Naive thymus-derived CD4-positive, alpha-beta T cell (primary cell): ENCODE measurements at places on chromosomes 12 and 14.

GRCh38 chr12:113184098-113184899, 979 bp downstream of the DDX54 start:
- no peak for DNase-seq

DNA sequence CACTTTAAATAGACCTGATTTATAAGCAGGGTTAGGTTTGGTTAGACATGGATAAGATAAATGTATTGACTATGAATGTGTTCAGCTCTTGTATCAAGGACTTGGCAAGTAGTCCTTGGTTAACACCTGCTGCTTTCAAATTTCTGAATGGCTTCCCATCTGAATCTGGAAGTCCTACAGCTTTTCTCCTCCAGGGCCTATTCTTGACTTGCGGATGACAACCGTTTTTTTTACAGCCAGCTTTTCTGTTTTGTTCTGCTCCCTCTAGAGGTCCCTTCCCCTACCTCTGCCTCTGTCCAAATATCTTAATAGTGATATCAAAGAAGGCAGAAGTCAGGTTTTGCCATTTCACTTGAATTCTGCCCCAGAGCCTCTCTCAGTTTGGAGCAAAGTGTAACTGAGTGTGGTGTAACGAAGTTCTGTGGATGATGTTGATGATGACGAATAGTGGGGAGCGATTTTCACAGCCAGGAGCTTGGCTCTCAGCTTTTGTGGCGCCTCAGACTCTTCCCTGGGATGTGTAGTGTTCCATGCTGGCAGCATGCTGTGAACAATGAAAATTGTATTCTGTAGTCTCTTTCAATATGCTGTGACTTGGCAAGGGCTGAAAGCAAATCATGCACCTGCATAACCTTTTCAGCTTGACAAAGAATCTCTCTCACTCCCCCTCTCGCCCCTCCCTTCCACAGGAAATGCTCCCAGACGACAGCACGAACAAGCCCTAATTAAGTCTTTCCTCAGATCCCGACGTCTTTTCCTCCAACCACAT, 5.0 kb upstream of the SLC4A8 start:
- no peak for DNase-seq

GRCh38 chr12:13326076-13326475, 129.6 kb downstream of the EMP1 start:
- no peak for DNase-seq

DNA sequence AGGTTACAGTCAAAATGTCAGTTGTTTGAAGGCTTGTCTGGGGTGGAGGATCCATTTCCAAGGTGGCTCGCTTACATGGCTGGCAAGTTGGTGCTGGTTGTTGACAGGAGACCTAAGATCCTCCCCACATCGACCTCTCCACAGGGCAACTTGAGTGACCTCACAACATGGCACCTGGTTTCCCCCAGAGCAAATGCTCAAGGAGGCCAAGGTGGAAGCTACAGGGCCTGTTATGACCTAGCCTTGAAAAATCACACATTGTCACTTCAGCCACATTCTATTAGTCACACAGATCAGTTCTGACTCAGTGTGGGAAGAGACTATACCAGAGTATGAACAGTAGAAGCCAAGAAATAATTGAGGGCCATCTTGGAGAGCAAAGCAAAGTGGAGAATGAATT, 11.3 kb upstream of the GNG2 start:
- no peak for DNase-seq

DNA sequence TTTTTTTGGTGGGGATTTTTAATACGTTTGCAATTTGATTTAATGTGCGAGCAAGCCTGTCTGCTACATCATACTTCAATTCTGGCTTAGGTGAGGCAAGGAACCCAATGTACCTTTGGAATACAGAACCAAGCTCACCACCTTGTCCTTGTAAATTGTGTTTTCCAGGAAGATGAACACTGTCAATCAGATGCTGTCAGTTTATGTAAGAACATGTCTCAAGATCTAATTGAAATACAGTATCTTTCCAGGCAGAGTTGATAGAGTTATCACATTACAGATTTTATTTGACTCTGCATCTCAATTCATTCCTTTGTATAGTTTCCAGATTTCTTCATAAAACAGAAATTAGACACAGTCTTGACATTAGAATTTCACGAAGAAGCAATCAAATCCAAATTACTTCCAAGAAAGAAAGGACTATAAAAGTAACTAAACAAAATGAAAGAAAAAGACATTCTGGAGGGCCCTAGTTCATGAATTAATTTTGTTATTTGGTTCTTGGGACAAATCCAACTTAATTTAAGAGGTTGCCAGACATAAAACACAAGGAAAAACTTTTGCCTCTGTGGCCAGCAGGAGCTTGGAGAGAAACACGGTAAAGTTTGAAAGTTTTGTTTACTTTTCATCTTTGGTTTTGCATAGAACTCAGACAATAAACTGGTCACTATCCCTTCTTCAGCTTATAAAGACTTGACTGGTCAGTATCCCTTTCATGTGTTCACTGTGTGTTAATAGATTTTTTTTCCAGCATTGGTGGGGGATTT, 16.4 kb upstream of the MED13L start:
- no peak for DNase-seq

DNA sequence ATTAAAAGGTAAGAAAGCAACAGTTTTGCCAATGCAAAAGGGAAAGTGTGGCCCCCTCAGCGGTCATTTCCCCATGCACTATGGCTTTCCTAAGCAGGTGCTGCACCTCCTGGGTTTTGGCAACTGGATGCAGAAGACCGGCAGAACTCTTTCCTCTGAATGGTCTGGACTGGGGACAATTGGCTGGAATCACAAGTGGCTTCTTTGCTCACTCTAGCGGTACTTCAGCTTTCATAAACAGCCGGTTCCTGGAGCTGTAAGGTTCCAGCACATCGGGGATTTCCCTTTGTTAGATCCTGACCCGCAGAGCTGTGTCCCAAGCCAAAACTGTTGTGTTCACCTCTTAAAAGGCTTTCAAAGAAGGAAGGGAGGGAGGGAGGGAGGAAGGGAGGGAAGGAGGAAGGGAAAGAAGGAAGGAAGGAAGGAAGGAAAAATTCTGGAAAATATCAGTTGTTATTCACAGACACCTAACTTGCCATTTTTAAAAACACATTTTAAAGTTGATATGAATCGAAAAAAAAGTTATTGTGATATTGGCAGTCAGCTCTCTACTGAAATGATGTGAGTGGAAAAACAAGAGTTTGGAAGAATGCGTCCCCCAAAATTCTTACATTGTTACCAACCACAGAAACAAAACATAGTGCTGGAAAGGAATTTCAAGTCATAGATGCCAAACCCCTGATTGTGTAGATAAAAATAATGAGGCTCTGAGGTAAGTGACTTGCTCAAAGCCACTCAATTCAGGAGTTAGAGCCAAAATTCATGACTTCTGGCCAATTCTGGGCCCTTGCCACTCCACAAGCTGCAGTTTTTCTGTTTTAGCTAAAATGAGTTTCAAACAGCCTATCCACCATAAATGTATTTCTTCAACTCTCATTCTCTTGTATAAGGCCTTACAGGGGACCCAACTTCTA, 220.6 kb upstream of the HMGA2 start:
- DNase-seq: no peak

- DNase-seq: no peak
Observed at GRCh38 chr12:76786986-76787385, 23.1 kb downstream of the ZDHHC17 start.

GRCh38 chr12:49887536-49888401, 15.9 kb downstream of the FAIM2 start:
- DNase-seq: no peak

DNA sequence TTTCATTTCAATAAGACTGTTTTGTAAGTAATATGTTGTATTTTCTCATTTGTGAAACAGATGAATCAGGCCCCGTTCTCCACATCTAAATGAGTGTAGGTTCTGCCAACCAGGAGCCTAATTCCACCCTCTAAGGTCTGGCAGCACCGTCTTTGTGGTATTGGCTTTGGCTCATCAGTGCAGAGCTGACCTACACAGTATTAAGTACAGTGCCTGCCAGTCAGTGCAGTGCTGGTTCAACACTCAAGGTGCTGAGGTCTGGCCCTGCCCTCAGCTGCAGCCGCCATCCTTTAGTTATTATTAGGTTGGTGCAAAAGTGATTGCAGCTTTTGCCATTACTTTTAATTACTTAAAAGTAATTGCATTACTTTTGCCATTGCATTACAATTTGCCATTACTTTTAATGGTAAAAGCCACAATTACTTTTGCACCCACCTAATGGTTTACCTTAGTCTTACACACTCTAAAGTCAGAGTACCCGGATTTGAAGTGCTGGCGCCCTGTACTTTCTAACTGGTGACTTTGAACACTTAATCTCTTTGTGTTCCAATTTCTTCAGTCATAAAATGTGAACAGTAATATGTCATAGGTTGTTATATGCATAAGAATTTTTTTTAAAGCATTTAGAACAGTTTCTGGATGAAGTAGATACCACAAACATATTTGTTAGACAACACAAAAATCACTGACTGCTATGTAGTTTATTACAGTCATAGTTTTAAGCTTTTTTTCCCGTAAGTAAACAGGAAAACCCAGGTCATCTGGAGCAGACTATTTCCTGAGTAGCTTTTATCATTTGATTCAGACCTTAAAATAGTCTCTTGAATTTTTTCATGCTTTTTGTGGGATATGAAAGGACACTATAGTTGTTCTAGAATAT, 99.5 kb downstream of the SYNE2 start:
- DNase-seq: no peak

DNA sequence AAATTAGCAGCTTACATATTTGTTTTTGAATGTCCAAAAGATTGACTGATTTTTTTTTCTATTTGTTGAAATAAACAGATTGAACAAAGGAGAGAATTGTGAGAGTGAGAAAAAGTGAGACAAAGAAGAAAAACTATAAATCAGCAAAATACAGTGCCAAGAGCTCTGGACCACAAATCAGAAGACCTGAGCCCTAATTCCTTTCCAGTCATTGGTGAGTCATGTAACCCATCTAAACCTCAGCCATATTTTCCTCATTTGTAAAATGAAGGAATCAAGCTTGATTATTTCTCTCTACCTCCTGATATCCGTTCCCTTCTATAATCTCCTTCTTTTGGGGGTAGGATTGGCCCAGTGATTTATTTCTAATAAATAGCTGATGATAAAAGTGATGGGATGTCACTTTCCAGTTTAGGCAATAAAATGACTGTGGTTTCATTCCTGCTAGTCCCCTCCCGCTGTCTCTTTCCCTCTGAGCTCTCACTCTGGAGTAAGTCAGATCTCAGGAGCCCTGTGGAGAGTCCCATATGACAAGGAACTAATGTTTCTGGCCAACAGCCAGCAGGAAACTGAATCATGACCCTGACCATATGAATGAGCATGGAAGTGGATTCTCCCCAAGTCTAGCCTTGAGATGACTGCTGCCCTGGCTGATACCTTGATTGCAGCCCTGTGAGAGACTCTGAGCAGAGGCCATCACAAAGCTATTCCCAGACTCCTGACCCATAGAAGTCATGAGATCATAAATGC, 218.9 kb downstream of the ACSS3 start:
- no peak for DNase-seq

DNA sequence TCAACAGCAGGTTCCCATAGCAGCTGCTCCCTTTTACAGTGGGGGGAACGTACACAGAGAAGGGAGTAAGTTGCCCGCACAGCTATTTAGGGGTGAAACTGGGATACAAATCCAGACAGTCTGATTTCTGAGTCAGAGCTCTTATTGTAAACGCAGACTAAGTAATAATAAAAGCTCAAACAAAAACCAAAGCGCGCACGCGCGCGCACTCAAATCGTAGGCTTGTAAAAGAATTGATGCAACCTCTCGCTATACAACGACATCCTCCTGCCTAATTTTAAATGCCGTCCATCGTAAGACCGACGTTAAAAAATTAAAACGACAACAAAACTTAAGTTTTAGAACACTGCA, 747 bp upstream of the DACT1 start:
- no peak for DNase-seq

- DNase-seq: peak; percentile 89
Observed at GRCh38 chr12:57740656-57741412, 2.3 kb upstream of the AGAP2 start.

GRCh38 chr12:94175763-94176668, 27.6 kb downstream of the PLXNC1 start:
- DNase-seq: no peak

GRCh38 chr14:49879646-49880204, 13.2 kb upstream of the ARF6 start:
- DNase-seq: no peak

GRCh38 chr12:28708918-28709371, 440.1 kb upstream of the FAR2 start:
- no peak for DNase-seq

- no peak for DNase-seq
Observed at GRCh38 chr14:97036086-97036852, 239.1 kb downstream of the VRK1 start.

DNA sequence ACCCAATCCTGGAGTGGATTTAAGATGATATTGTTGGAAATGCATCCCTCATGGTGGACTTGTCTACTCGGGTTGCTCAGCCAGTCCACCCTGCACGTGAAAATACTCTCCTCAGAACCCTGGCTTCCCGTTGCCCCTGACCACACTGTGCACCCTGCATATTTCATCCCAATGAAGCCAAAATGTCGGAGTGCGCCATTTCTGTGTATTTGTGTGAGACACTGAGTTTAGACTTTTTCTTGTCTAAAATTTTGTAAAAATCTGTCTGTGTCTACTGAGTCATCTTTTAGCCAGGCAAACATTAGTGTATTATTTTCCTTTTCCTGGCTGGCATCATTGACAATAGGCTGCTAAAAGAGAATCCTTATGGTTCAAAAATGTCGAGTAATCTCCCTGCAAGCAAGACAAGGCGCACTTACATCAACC, 485 bp upstream of the PNMA1 start:
- DNase-seq: no peak

DNA sequence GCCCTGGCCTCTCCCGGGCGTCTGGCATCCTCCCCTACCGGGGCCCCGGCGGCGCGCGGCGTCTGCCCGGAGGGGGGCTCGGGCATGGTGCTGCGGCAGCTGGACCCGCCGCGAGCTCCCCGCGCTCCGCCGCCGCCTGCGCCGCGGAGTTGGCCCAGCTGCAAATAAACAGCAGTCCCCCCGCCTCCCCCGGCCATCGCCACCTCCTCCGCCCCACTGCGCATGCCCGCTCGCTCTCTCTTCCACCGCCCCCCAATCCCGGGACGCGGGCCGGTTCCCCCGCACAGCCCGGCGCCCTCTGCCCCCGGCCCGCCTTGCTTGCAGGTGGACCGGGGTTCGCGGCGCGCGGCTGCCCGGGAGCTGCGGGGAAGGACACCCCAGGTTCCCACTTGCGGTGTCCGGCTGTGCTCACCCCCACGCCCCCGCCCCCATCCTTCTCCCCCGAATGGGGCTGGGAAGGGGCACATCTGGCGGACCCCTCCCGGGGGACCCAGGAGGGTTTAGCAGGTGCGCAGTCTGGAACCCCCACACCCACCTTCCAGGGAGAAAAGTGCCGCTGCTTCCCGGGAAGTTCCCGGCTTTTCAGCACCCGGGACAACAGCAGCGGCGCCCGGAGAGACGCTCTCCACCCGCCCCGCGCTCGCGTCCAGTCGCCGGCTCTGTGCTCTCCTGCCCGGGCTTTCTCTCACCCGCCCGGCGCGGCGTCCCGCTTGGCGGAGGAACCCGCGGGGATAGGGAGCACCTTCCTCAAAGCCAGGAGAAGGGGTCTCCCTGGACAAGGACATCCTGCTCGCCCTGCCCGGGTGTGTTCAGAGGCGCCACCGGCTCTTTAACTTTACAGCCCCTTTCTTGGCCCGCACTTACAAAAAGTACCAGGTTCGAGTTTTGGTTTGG, at the start of gene TMTC1:
TMTC1 (minus strand) TSS at position 170 of the 894 bp plus-strand sequence. CDS start 191 bp downstream, outside the sequence.
- DNase-seq: no peak

- no peak for DNase-seq
Observed at GRCh38 chr12:68370006-68370590, 37.9 kb upstream of the MDM1 start.

GRCh38 chr12:42804928-42805327, 215.4 kb upstream of the PRICKLE1 start:
- DNase-seq: no peak

- no peak for DNase-seq
Observed at GRCh38 chr14:104777808-104778249, 17.7 kb downstream of the AKT1 start.
